ENCODE measurements at places on chromosomes 4 and X.

DNA sequence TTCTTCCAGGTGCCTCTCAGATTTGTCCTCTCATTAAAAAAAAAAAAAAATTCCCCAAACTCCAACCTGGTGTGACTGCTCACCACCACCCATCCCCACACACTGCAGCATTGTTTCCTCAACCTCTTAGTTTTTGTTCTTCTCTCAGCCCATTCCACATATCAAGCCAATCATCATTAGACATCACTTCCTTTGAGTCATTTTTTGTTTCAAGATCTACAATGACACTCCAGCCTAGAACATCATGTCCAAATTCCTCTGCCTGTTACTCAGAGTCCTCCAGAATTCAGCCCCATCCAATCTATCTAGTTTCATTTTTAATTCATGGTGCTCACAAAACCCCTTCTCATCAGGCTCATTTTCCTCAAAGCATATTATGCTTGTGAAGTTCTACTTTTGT, 262.5 kb upstream of the TEX13A start:
- DNase-seq = no peak

DNA sequence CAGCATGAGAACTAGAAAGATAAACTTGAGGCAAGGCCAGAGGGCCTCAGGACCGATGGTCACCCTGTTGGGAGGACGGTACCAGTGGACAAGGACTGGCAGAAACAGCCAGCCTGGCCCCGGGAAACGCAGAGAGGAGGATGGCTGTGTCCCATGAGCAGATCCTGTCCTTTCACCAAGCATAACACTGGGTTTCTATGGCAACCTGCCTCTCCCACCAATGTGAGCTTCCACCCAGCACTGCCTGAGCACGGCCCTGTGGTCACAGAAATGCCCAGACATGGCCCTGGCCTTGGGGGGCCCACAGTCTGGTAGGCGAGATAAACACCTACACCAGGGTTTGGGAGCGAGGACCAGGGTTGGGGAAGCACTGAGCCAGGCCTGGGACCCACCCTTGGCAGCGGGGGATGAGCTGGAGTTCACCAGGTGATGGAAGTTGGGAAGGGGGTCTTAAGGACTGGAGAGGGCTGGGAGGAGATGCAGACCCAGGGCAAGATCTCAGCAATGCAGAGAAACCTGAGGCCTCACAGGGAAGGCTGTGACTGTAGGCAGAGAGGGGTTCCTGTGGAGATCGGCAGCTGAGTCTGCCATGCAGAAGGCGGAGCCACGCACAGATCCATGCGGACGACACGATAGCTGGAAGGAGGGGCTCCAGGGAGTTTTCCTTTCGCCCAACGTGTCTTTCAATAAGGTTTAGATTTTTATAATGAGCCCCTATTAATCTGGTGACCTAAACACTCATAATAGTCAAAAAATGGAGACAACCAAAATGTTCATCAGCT, 32.7 kb upstream of the CRMP1 start:
- DNase-seq = no peak

GRCh38 chr4:124435274-124435950, 277.1 kb downstream of the ANKRD50 start:
- no peak for DNase-seq

GRCh38 chr4:26490111-26490959, at the start of gene CCKAR:
Gene CCKAR, minus strand, starts transcription at chr4:26490484. Its CDS starts 217 bp downstream, at chr4:26490267.
- no peak for DNase-seq

GRCh38 chrX:109643687-109644086, 18.7 kb upstream of the KCNE5 start:
- no peak for DNase-seq

DNA sequence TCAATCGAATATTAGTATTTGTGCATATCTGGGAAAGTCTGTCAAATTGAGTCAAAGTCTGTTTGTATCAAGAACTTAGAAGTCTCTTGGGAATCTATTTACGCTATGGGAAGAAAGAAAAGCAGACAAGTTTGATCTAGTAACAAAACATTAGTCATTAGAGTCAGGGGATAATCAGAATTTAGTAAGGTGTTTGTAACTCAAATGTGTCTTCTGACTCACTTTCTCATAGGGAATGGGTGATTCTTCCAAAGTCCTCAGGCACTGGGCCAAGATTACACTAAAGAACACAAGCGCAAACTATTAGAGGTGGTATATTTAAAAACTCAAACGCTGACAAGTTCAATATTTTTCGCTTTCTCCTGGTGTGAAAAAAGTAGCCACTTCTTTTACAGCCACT, 926.5 kb downstream of the PDHA2 start:
- no peak for DNase-seq

DNA sequence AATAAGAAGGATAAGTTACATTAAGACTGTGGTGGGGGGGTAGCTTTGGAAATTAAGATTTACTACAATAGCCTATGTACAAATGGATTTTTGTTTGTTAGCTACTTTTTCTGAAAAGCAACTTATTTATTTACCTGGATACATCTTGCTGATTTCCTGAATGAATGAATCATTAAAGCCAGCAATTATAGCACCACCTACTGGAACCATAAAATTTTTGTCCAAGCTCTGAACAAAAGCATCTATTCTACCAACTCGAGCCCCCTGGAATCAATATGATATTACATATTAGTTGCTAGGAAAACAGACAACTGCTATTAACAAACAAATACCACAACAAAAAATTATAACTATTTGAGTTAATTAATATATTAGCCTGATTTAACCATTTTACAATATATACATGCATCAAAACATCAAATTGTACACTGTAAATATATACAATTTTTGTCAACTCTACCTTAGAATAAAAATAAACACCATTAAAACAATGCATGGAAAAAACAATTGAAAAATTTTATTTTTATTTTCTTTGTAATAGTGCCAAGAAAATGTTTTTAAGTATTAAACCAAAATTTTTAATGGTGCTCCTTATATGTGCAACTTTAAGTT, 15.3 kb downstream of the SEPSECS start:
- DNase-seq = no peak

GRCh38 chrX:39443240-39443639, 642.0 kb downstream of the MID1IP1 start:
- DNase-seq = no peak

- no peak for DNase-seq
These were observed 45.0 kb upstream of the SH3RF1 start for GRCh38 chr4:169315530-169316343.

GRCh38 chr4:103207673-103208072, 9.5 kb upstream of the CENPE start:
- no peak for DNase-seq

- no peak for DNase-seq
These were observed 1013.0 kb downstream of the STIM2 start for GRCh38 chr4:27873596-27873995.

- DNase-seq = no peak
These were observed 163.9 kb upstream of the SLC7A11 start for GRCh38 chr4:138405934-138406567.

DNA sequence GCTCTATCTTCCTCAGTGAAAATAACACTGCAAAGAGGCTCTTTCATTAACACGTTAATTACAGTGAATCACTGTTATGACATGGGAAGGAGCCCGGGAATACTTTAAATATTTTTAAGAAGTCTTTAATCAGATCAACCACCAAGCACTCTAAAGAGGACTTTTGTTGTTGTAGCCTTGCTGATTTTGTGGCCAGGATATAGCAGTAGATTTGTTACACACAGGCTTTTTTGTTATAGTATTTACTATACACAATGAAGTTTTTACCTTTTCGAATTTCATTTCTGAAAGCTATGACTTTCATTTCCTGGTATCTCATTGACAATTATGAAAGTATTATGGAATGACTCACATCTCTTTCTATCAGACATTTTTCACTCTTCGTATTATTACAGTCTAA, 20.3 kb downstream of the FGF13 start:
- DNase-seq = no peak

GRCh38 chr4:29259556-29259955, 1460.6 kb upstream of the PCDH7 start:
- DNase-seq = no peak

- no peak for DNase-seq
These were observed 71.4 kb downstream of the RTL5 start for GRCh38 chrX:72060196-72060920.

DNA sequence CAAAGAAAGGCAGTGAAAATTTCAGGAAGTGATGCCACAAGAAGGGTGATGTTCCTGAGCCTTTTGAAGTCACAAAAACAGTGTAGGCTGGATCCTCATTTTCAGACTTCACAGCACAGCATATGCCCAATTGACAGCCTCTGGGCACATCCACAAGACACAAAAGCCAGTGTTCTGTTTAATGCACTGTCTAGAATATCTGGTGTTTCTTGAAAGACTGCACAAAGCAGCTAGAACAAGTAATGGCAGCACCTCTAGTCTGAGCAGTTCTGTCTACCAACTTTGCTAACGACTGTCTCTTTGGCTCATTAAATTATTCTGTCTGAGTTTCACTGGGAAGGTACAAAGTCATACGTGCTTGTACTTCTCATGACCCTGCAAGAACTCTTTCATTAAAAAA, 417.1 kb upstream of the GALNT7 start:
- no peak for DNase-seq

- DNase-seq = no peak
These were observed 1075.7 kb upstream of the PABPC4L start for GRCh38 chr4:135277068-135277979.

DNA sequence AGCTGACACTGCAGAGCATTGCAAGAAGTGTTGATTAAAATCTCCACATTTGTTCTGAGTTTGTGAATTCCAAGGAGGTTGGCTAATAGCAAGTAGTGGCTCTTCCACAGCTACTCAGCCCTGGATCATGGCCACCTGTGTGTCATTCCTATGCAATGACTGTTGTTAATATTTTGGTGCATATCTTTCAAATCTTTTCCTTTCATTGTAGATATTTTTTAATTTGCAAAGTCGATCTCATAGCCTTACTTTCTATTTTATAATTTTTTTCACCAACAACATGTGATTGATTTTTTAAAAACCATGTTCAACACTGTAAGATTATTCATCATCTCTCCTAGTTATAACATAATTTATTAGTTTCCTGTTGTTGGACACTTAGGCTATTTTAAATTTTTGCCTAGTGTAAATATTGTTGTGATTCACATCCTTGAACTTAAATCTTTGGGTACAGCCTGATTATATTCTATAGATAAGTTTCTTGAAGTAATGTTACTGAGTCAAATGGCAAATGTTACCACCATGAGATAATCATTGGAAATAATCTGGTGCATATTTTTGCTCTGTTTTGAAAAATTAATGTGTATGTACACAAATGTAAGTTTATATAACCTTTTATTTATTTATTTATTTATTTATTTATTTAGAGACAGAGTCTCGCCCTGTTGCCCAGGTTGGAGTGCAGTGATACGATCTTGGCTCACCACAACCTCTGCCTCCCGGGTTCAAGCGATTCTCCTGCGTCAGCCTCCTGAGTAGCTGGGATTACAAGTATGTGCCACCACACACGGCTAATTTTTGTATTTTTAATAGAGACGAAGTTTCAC, 17.1 kb upstream of the ARHGAP10 start:
- no peak for DNase-seq

DNA sequence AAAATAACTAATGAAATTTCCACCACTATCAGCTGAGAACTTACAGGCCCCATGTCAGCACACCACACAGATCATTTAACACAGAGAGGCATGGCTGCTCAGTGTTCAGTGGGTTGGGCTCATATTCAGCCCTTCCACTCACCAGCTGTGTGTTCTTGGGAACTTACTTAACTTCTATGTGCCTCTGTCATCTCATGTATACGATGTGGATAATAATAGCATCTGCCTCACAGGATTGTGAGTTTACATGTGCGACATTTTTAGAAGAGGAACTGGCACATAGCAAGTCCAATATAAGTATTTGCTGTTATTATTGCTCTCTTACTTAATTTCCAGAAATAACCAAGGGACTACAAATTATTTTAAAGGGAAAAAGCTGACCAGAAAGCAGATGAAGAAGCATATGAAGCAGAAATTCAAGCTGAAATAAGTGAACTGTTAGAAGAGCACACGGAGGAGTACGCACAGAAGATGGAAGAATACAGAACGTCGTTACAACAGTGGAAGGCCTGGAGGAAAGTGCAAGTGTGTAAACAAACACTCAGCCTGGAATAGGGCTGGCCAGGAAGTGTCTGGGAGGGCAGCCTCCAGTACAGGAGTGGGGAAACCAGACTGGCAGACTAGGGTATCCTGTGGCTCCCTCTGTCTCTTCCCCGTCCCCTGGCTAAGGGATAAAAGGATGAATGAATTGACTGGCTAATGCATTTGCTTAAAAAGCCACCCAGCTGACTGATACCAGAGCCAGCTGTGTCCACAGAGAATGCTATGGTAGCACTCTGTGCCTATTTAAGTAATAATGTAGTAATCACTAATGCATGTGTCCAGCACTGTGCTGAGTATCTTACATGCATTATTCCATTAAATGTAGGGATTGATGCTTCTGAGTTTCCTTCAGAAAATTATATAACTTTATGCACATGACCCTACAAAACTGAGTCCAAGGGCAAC, 67.1 kb downstream of the CC2D2A start:
- no peak for DNase-seq

GRCh38 chr4:83865417-83866150, 329.7 kb downstream of the GPAT3 start:
- no peak for DNase-seq

GRCh38 chrX:13285693-13286092, 34.2 kb downstream of the ATXN3L start:
- DNase-seq = no peak

DNA sequence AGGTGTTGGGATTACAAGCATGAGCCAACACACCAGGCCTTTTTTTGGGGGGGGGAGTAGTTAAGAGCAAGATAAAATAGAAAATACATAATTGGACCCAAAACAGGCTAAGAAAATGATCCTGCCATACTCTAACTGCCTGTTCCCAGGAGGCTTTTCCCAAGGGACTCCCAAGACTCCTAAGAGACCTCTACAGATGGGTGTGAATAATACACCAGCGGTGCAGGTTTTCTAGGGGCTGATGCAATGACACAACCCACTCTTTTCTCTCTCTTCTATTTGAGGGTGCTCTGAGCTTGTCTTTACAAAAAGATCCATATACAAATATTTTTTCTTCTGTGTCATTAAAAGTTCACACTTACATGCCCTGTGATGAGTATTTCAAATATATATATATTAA, 116.9 kb downstream of the RASL11B start:
- no peak for DNase-seq

- no peak for DNase-seq
These were observed 73.7 kb upstream of the DUSP21 start for GRCh38 chrX:44770121-44770520.

DNA sequence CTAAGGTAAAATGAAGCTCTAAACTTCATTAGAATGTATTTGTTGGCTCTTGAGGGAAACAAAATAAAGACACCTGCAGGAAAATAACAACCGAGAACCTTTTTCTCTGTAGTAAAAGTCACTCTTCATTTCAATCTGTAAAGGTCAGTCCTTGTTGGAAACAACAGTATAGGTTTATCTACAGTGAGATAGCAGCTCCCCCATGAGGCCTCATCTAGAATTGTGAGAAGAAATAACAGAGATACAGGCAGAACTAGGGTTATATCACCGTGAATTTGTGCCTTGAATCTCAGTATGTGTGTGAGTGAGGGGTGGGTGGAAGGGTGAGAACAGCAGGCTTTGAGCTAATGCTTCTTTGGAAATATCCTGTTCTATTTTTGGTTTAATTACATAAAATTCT, 107.8 kb upstream of the FMR1 start:
- peak; percentile 12 for DNase-seq

- no peak for DNase-seq
These were observed 19.4 kb downstream of the HMGB2 start for GRCh38 chr4:173314715-173315114.

Measured in mucosa of descending colon (tissue), 3 donors.